ENCODE measurements at places on chromosomes 3 and 15.
A peak's percentile ranks its signal among the peaks of the same experiment; 100 is the strongest.

DNA sequence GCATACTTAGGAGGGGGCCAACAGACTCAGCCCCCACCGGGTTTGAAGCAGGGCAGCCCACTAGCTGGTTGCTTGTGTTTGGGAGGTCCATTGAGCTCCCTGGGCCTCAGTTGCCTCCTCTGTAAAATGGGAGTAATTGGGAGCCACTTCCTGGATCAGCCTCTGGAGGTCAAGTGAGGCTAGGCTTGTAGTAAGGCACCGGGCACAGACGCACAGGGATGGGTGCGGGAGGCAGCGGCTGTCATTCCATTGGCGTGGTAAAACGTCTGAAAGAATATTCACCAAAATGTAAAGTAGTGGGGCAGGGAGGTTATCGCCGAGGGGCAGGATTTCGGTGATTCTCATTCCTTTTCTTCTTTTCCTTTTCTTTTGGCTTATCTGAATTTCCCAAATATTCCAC is 64.6 kb downstream of the TLE3 start:
- no peak for DNase-seq

GRCh38 chr3:324423-324822 is 127.9 kb downstream of the CHL1 start:
- no peak for DNase-seq

GRCh38 chr15:67024314-67024997 is 40.9 kb upstream of the SMAD3 start:
- DNase-seq: peak; percentile 91

DNA sequence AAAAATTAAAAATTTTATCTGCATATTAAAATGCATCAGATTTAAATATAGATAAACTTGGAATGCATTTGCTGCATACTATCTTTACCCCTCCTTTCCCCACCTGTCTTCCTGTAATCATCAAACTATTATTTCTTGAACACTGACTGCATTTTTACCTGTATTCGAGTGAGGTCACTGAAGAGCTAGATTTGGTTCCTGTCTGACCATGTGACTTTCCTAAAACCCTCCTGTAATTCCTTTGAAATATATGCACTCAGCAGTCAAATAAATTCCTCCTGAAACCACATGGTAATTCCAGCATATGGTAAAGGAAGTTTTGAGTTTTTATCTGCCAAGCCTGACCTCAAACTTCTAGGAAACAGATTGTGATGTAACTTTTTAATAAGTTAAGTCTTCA is 445.6 kb upstream of the FRG2C start:
- no peak for DNase-seq

DNA sequence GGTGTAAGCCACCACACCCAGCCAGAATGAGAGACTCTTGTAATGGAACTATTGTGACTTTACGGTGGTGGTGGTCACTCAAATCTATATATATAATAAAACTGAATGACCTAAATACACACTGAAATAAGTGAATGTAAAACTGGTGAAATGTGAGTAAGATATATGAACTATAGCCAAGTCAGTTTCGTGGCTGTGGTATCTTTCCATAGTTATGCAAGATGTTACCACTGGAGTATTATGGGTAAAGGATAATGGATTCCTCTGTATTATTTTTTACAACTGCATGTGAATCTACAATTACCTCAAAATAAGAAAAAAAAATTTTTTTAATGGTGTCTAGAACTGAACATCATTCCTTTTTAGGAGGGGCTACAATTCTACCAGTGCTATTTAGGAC is 21.9 kb downstream of the PIK3CB start:
- DNase-seq: no peak

DNA sequence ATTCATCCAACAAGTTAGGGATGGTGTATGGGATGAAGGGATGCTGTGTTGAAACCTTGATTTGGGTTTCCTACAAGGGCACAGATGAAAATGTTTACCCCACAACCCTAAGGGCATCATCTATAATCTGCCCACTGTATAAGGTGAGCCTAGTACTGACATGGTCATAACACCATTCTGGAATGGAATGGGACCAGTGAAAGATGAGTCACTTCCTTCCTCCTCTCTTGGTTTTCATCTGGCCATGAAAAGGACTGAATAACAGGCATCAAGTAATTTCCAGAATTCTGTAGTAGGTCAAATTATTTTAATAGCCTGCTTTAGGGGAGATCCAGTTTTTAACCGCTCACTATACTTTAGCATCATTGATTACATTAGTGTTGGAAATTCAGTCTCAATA is 538.6 kb downstream of the NR2F2 start:
- DNase-seq: no peak

GRCh38 chr3:188557235-188557634 is 403.3 kb downstream of the LPP start:
- DNase-seq: no peak

- no peak for DNase-seq
Measured at GRCh38 chr3:157379525-157380140, 57.0 kb upstream of the PTX3 start.

GRCh38 chr3:155496206-155496605 is 202.7 kb upstream of the STRIT1 start:
- no peak for DNase-seq

- no peak for DNase-seq
Measured at GRCh38 chr3:186218421-186218820, 109.5 kb upstream of the ETV5 start.

DNA sequence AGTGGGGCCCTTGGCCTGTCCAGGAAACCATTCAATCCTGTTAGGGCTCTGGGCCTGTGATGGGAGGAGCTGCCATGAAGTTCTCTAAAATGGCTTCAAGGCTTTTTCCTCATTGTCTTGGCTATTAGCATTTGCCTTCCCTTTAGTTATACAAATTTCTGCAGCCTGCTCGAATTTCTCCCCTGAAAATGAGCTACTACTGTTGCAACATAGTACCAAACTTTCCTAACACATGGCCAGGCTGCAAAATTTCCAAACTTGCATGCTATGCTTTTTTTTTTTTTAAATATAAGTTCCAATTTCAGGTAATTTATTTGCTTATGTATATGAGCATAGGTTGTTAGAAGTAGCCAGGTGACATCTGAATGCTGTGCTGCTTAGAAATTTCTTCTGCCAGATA is 560.8 kb upstream of the TBL1XR1 start:
- no peak for DNase-seq

- DNase-seq: no peak
Measured at GRCh38 chr3:61574854-61575253, 13.5 kb downstream of the PTPRG start.

GRCh38 chr3:158489181-158489580 is 81.8 kb upstream of the MLF1 start:
- DNase-seq: no peak

DNA sequence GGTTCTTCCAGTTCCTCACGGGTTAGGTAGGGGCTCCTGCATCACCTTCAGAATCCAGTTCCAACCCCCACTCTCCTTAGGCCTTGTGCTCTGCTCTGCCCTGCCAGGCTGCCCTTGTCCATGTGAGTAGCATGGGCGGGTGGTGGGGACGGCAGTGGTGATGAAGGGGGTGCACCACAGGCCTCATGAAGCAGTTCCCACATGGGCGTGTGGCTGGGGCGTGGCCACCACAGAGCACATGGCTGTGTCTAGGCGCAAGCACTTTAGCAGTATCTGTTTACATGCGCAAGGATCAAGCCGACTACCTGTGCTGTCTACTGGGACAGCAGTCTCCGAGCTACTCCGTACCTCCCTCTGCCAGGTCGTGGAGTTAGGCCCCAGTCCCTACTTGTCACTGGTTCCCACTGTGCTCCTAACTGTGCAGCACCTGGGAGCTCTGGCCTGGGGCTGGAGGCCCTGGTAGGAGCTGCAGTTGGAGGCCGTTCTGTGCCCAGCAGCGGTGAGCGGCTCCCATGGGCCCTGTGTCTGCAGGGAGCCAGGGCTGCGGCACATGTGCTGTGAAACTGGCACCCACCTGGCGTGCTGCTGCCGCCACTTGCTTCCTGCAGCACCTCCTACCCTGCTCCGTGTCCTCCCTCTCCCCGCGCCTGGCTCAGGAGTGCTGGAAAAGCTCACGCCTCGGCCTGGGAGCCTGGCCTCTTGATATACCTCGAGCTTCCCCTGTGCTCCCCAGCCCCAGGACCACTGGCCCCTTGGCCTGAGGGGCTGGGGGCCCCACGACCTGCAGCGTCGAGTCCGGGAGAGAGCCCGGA is 53.5 kb downstream of the PLXNA1 start:
- no peak for DNase-seq

All from right atrium auricular region (tissue), 2 donors.